ENCODE measurements at places on chromosomes 5 and 9. TPM values are rescaled to one million over a fixed set of nuclear protein-coding genes. Genes with fewer than 3 reads are reported as not detected.

Gene DBH
- not detected for total RNA-seq

- DNase-seq, result no peak
- no peak overlapping the region for H3K27ac ChIP-seq
- H3K36me3 ChIP-seq, result no peaks in the 10 kb centered on the region
- H3K4me1 ChIP-seq, result peaks cover 1% of the 10 kb centered on the region
- no peaks in the 10 kb centered on the region for H3K27me3 ChIP-seq
Measured at GRCh38 chr5:39542511-39543285, 117.9 kb upstream of the DAB2 start.

DNA sequence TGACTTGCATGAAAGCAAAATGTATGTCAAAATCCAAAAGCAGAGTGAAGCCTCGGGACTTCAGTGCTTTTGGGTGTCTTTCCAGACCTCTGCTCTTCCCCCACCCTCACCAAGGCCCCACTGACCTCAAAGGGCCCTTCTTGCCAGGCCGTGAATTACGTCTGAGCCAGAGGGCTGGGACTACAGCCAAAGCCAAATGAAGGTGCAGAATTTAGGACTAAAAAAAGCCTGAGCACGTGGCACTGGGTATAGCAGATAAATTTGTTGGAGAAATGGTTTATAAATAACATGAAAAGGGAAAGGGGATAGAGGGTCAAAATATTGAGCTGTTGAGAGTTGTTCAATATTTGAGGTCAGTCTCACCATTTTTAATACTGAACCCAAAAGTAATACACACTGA is 163.4 kb downstream of the GHR start:
- H3K4me3 ChIP-seq, result no peak overlapping the region
- DNase-seq, result no peak
- no peaks in the 10 kb centered on the region for H3K27me3 ChIP-seq
- no peaks in the 10 kb centered on the region for H3K36me3 ChIP-seq

DNA sequence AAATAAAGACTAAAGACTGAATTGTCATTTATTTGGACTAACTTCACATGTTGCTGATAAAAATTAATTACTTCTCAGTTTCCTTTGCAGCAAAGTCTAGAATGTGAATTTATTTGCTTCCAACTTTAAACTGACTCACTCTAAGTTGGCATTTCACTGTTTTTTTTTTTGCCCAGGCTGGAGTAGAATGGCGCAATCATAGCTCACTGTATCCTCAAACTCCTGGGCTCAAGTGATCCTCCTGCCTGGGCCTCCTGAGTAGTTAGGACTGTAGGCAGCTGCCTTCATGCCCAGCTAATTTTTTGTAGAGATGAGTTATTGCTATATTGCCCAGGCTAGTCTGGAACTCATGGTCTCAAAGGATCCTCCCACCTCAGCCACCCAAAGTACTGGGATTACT is 3.5 kb downstream of the CCNB1 start:
- H3K27ac ChIP-seq, result no peak overlapping the region
- DNase-seq, result no peak
- H3K4me3 ChIP-seq, result no peak overlapping the region

GRCh38 chr5:81397176-81397575 is 3.2 kb upstream of the ACOT12 start:
- no peak overlapping the region for H3K4me3 ChIP-seq
- H3K27me3 ChIP-seq, result peaks cover 34% of the 10 kb centered on the region
- H3K27ac ChIP-seq, result no peak overlapping the region
- H3K36me3 ChIP-seq, result no peaks in the 10 kb centered on the region
